ENCODE measurements at places on chromosomes 5 and 9.

- DNase-seq, result no peak
Observed at GRCh38 chr9:4750023-4750673, 9.1 kb upstream of the AK3 start.

DNA sequence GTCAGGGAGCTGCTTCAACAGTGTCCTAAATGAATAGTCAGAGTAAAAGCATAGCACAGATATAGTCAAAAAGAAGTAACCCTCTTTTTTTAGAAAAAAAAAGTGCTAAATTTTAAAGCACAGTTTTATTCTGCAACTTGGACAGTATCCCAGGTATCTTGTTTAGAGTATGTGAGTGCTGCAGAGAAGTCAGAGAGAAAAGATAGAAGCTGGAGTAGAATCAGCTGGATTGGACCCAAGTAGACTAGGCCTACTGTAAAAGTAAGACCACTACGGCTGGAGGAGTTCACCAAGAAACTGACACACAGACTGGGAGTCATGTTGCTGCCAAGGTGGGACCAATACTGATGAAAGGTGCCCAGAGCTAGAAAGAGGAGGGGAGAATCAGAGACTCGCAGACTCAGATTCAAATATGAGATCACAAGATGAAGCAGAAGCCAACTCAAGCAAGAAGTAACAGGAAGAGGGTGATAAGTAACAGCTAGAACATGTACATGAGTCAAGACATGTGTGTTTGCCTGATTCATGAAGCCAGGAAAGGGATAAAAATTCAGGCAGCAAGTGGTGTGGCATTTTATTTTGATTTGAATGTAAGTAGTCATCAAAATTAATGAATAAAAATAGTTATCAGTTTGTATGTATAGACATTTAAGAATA lies 25.6 kb upstream of the TUSC1 start:
- DNase-seq, result no peak

DNA sequence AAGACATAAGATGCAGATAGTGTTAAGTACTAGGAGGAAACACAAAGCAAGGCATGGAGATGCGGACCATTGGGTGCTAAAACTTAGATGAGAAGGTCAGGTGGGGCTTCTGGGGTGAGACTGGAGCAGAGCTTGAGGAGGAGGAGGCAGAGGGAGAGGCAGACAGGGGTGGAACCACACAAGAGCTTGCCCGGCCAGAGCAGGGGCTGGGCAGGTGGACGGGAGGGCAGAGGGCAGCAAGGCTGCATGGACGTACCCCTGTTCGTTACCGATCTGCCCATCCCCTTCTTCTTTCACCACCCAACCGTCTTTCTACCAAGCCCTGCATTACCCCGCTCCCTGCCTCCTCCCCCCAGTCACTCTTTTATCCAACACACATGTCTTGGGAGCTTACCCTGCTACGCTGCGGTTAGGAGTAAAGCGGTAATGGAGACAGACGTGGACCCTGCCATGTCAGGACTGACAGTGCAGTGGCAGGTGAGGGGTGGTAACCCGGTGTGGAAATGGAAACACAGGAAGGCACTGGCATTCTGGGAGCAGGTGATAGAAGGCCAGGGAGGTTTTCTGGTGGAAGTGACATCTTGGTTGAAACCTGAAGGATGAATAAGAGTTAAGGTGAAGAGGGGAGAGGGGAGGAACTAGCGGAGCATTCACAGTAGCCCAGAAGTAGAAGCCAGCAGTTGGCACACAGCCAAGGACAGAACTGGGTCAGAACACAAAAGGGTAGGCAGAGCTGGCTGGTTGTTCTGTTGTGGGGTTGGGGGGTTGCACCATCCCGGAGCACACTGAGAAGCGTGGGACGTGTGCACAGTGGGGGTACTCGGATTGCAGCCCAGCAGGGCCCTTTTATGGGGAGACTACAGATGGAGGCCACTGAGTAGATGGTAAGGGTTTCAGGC lies 167.2 kb downstream of the CACNA1B start:
- no peak for DNase-seq

GRCh38 chr5:72691751-72692150 lies 124.7 kb upstream of the TNPO1 start:
- no peak for DNase-seq

DNA sequence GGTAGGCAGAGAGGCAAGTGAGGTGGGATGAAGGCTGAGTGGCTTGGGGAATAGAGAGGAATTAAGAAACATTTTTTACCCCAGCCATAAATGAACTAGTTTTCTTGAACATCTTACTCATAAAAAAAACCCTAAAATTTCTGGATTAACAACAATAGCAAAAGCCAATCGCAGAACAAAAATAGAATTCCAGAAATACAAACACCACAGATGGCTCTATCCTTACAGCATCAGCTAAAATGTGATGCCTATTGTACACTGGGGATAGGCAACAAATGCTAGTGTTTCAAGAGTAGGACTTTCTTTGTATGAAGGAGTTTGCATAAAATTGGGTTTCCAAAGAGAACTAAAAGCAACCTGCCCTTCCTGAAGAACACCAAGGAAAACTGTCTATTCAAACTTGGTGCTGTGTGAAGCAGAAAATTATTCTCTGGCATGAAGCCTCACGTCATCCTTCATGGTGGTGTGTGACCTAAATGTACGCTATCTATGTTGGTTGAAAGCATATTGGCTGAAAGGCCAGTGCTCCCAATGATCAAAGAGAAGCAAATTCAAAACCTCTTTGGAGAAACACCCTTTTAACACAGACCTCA lies 82.9 kb downstream of the JAKMIP2 start:
- no peak for DNase-seq
